Neural crest cell (in vitro differentiated cells): ENCODE measurements at places on chromosomes 2 and 18. TPM values are rescaled to one million over a fixed set of nuclear protein-coding genes. Genes with fewer than 3 reads are reported as not detected.

DNA sequence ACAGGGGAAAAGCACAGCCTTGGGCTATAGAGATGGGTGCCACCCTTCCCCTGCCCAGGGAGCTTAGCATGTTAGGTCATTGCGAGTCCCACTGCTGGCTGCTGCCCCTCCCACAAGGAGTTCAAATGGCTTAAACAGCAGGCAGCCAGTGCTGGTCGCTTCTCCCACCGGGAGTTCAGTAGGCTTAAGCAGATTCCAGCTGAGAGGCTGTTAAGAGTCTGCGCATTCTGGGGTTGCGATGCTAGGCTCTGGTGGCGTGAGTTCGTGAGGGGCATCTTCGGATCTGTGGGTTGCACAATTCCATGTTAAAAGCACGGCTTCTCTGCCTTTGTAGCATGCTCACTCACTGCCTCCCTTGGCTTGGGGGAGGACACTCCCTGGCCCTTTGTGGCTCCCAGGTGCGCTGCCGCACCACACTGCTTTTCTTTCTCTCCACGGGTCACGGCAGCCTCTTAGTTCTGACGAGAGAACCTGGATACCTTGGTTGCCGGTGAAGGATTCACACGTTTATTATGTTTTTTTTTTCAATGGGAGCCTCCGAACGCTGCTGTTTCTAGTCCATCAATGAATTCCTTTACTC lies 93.2 kb downstream of the UNC80 start:
- no peak for DNase-seq

GRCh38 chr2:138171244-138171643 lies 207.0 kb downstream of the HNMT start:
- no peak for DNase-seq

Gene TTN
- total RNA-seq = under 0.01 TPM in 2 replicates

DNA sequence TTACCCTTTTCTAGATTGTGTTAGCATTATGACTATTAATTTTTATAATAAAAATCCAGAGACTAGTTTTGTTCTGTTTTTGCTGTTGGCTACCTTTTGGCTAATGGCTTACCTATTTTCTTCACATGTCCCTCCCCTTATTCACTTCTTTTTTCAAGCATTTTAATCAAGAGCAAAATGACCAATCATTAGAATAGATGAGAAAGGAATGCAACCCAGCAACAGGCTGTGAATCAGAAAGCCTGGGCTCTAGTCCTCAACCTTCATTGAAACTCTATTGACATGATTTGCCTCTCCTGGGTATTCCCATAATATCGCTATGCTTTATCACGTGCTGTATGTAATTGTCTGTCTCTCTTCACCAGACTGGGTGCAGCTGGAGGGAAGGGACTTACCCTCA lies 370.1 kb downstream of the IRS1 start:
- DNase-seq = no peak

- no peak for DNase-seq
These were observed 188.0 kb upstream of the TCF4 start for GRCh38 chr18:55775972-55776371.

DNA sequence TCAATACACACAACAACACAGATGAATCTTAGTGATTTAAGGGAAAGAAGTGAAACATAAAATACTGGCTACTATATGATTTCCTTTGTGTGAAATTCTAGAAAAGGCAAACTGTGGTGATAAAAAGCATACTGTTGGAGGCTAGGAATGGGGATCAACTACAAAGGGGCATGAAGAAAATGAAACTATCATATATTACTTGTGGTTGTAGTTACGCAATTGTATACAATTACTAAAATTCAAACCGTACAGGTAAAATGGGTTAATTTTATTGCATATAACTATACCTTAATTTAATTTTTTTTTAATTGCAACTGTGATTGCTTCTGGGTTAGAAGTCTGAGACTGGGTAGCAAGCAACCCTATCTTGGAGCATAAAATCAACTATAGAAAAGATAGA lies 41.7 kb upstream of the ABI2 start:
- DNase-seq = no peak

Gene LMAN1
- total RNA-seq = 54.8 and 55.3 TPM in 2 replicates

Gene LRP1B
- 0.54 and 1.5 TPM in 2 replicates for total RNA-seq

GRCh38 chr2:15142069-15142689 lies 419.0 kb downstream of the NBAS start:
- no peak for DNase-seq

DNA sequence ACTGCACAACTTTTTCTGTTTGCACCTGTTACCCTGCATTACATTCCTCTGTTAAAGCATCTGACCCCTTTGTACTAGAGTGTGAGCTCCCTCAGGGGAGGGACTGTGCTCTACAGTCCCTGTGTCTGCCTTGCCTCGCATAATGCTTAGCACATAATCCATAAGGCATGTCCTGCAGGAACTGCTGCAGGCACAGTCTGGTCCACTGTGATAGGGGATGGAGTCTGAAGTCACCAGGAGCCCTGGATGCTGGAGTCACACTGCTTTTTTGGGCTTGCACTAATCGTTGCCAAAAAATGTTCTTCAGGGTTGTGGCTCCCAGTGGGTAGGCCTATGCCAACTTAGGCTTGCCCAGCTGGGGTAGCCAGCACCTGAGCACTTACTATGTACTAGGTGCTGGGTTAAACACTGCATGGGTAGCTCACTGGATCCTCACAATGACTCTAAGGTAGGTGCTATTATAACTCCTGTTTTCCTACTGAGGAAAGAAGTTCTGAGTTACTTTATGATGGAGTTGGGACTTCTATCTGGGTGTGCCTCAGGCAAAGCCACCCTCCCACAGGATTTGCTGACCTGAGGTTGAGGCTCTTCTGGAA lies 33.3 kb downstream of the COPS7B start:
- DNase-seq = no peak

DNA sequence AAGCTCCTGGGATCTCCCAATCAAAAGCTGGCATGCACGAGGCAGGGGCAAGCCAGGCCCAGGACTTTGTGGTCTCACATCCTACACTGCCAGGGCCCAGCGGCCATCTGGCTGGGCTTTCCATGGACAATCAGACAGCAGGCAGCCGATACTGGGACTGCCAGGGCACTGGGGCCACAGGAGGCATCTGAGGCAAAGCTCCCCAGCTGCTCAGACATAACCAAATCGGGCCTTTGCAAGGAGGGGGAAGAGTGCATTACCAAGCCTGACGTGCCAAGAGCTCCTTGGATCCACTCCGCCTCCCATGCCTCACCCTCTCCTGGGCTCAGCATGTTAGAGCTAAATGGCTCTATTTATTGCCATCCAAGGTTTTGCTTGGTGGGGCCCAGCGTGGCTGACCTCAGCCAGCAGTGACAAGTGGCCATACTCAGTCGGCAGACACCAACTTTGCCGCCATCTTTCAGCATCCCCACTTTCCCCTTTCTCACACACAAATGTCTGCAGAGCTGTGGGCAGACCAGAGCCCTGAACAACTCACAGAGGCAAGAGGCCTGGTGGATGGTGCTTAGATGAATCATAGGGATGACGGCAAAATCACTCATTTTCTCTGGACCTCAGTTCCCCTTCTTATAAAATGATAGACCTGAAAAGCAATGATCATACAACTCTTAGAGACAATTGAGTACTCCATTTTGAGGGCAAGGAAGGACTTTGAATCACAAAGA lies 200.8 kb downstream of the TTC32 start:
- DNase-seq = no peak

GRCh38 chr2:70496819-70497218 lies 56.8 kb downstream of the TGFA start:
- no peak for DNase-seq

- DNase-seq = peak; percentile 18
These were observed 629 bp downstream of the PRELID3A start for GRCh38 chr18:12408247-12408869.

Gene AQP12A
- total RNA-seq = not detected in 2 replicates

Gene CCDC121
- 5.8 and 6.0 TPM in 2 replicates for total RNA-seq

- DNase-seq = no peak
These were observed 178.8 kb upstream of the CHST9 start for GRCh38 chr18:27363872-27364271.

DNA sequence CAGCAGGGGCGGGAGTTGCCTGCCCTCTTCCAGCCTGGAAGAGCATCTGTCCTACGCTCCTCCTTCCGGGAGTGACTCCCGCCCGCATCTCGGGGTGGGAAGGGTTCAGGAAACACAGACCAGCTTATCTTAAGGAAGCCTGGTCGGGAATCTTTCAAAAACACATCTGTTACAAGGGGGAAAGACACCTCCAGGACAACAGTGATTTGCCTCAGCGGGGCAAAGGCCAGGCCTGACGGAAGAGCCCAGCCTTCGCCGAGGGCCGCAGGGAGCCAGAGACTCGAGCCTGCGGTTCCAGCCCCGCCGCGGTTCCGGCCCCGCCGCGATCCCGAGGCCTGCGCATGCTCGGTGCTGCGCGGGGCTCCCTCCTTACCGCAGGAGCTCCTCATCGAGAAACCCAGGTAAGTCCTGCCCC lies 38.1 kb upstream of the TGIF1 start:
- DNase-seq = no peak

DNA sequence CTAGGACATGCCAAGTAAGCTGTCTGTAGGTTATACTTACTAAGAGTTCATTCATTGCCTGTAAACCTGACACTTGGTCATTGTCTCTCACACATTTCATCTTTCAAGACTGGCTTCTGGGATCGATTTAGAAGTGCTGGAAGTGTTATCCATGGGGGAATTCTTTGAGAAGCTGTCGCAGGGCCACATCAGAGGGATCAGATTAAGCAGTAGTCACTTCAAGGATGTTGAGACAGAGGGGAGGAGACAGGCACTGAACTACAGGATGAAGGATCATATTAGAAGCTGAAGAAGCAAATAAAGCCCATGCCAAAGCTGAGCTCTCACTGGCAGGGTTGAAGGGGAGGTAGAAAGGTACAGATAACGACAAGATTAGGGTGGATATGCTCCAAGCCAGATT lies 49.0 kb downstream of the CDK15 start:
- DNase-seq = no peak

Gene GREB1
- total RNA-seq = 132 and 143 TPM in 2 replicates

DNA sequence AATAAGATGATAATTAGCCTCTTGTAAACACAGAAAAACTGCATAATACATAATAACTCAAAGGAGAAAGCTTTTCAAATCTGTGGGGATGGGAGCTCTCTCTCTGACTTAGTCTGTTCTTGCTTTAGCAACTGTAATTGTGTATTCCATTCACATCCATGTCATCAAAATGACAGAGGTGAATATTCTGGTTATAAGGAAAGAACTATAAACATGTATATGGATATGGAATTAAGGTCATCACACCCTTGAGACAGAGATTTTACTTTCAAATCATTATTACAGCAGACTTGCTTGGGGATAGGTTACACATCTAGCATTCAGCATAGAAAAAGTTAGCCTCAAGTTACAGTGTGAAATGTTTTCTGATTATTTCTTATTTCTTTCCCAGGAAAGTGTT lies 497.7 kb downstream of the LRP1B start:
- DNase-seq = no peak

Gene PSD4
- total RNA-seq = 2.4 and 2.9 TPM in 2 replicates

Gene SNTG2
- total RNA-seq = 0.36 and 0.47 TPM in 2 replicates

Gene POLE4
- total RNA-seq = 49.3 and 49.6 TPM in 2 replicates

- no peak for DNase-seq
These were observed 85.9 kb downstream of the GLI2 start for GRCh38 chr2:120821446-120822160.

Gene ANKRD29
- 0.61 and 0.96 TPM in 2 replicates for total RNA-seq

Gene TMEM37
- total RNA-seq = 4.7 and 5.3 TPM in 2 replicates

Gene POTEC
- total RNA-seq = not detected in 2 replicates

DNA sequence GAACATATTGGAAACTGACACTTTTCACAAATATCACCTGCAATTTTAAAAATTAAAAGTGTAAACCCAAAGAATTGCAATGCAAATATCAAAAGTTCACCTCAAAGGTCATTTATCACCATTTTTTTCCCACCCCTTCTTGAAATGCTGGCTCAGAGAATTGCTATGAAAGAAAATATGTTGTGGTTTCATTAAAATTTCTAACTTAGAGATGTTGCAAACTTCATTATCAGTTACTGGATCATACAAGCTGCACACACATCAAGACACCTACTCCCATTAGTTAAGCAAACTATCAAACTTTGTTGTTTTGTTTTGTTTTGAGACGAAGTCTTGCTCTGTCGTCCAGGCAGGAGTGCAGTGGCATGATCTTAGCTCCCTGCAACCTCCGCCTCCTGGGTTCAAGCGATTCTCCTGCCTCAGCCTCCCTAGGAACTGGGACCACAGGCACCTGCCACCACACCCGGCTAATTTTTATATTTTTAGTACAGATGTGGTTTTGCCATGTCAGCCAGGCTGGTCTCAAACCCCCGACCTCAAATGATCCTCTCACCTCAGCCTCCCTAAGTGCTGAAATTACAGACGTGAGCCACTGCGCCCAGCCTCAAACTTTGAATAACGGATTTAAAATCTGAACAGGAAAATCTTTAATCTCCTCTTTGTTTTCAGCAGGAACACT lies 37.0 kb downstream of the STK39 start:
- no peak for DNase-seq

DNA sequence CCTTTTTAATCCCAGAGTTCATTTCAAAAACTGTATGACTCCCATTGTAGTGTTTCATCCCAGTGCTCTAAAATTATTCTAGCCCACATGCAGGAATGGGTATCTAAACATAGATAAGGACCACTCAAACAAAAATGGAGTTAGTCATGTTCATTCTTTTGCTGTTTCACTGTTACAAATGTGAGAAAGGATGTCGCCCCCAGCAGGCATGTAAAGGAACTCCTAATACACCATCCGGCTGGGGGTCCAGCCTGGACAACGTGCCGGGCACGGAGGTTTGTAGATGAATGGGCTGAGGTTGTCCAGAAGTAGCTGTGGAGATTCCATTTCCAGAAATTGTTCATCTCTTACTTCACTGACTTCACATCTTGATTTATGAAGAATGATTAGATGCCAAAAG lies 101.9 kb upstream of the RAB12 start:
- peak; percentile 8 for DNase-seq

GRCh38 chr18:23837591-23837990 lies 148.3 kb downstream of the LAMA3 start:
- no peak for DNase-seq

GRCh38 chr18:48817021-48817461 lies 133.7 kb downstream of the SMAD7 start:
- no peak for DNase-seq

- no peak for DNase-seq
These were observed 557.9 kb downstream of the DCC start for GRCh38 chr18:52897611-52898484.

DNA sequence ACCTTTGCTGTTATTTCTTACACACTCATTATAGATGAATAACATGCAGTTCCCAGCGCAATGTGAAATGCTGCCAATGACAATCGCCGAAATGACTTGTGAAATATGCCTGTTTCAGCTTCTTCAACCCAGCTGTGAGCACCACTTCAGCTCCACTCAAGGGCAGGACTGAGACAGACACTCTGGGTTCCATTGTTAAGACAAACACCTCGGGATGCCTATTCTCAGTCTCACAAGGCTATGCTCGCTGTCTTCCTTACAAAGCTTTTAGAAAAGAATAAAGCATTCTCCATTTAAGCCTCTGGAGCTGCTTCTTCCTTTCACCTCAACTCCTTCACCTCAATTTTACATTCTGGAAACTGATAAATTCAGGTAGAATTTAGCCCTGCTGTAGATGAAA lies 4.2 kb downstream of the CBLN2 start:
- DNase-seq = no peak

- DNase-seq = no peak
These were observed 47.3 kb downstream of the TMEM163 start for GRCh38 chr2:134671513-134671912.

Gene COL4A4
- total RNA-seq = 0.16 and 0.19 TPM in 2 replicates
